ENCODE measurements at places on chromosomes 4 and X.

DNA sequence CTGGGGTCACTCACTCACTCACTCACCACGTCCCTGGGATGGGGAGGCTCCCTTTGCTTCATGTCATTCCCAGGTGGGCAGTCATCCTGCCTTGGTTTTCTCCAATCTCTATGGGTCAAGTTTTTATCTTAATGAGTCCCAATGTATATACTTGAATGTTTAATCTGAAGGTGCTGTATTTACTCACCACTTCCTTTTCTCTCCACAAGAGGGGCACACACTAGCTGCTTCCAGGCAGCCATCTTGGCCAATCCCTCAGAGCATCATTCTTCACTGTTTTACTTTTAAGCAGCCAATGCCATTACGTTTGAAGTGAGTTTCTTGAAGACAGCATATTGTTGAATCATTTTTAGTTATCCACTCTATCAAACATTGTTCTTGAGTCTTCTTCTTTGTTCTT is 153.4 kb upstream of the ARSJ start:
- DNase-seq: no peak

DNA sequence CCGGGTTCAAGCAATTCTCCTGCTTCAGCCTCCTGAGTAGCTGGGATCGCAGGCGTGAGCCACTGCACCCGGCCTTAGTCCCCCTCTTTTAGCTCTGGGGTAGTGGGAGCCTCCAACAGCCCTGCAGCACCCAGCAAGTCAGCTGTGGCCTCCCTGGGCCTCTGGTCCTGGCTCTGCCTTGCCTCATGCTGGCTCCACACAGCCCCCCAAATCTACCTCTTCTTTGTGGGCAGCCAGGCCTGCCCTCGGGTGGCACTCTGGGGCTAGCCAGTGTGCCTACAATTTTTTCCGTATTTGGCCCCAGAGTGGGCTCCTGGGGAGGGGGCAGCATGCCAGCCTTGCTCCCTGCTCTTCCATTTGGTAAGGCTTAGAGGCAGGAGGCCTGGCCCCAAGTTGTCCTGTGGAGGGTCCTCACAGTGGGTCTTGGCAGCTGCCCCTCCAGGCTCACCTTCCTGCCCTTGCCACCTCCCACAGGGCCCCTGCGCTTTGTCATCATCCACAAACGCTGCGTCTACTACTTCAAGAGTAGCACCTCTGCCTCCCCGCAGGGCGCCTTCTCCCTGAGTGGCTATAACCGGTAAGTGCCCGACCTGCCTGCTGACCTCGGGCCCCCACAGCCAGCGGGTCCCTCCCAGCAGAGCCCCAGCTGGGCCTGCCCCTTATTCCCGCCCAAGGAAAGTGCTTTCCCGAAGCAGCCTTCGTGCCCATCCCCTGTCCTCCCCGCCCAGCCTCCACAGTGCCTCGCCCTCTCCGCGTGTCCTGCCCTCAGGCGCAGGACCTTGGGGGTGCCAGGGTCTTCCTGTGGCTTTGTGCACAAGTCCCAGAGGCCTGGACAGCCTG is 21.0 kb upstream of the ADD1 start:
- no peak for DNase-seq

DNA sequence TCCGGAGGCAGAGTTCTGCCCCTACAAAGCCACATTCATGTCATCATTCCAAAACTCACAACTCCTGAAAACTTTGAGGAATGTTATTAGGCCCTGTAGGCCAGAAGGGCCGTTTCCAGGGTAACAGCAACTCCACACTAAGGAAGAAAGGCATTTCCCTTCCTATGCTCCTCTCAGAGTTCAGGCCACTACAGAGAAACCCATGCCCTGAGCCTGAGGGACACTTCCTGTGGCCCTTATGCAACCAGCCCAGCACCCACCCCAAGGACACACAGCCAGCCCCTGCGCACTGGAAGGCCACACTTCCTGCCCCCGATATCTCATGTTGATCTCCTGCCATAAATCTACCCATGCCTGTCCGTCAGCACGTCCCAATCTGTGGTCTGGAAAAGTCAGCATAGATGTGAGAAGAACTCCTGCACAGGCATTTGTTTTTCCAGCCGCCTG is 289.3 kb downstream of the BCOR start:
- no peak for DNase-seq

DNA sequence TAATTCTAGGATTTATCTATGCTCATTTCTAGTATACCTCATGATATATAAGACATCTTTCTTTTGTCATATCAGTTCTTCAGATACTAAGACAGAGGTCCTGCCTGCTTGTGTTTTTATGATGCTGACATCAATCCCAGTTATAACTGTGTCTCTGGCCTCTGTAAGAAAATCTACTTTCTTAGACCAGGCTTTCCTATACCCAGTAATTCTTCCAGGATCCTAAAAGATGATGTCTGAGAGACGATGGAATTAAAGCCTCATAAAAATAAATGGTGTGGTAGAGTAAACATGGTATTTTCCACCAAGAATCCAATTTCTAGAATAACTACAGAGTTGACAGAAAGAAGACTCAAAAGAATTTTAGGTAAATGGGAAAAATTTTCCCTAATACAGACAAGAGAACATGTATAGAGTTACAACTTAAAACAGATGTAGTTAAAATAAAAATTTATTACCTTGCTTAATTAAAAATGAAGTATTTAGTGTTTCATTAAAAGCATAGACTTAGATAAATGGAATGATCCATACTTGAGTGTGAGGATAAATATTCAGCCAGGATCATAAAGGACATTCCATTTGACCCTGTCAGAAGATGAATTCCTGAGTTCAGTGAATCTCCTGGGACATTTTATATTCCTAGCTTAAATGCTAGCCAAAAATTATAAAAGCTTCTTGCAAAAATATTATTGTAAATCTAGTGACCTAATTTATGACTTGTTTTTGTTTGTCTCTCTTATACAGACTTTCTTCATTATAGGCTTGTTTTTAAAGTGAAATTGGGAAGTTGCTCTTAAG is 137.4 kb downstream of the PDLIM5 start:
- no peak for DNase-seq

GRCh38 chr4:136150046-136150445 is 1382.2 kb downstream of the PCDH18 start:
- no peak for DNase-seq

DNA sequence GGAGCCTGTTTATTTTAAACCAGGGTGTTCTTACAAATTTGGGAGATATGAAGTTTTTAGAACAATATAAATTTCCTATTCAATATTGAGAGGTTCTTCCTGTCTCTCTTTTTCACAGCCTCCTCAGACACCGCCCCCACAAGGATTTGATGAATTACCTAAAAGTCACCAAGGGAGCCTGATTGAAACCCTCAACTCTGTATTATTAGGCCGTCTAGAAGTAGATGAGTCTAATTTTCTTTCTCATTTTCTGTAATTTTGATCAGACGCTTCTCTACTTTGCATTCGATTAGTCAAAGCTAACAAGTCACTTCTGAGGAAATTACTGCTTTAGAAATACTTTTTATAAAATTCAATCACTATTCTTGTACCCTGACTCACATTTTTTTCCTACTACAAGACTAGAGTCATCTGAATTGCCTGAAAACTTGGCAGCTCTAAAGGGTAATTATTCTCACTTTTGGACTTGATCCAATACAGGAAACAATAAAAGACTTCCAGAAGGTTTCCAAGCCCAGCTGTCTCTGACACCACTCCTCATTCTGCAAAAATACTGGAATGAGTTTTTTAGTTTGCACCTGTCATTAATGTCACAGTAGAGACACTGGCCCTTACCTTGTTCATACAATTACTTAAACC is 111.2 kb downstream of the ELOVL6 start:
- DNase-seq: peak; percentile 88

- DNase-seq: peak; percentile 17
These were observed at the start of gene FGD1 for GRCh38 chrX:54495814-54496516. Gene FGD1, minus strand, starts transcription at chrX:54496234. Its CDS starts 802 bp downstream, at chrX:54495432.

GRCh38 chrX:40154853-40155588 is 57.3 kb upstream of the BCOR start:
- DNase-seq: peak; percentile 32

DNA sequence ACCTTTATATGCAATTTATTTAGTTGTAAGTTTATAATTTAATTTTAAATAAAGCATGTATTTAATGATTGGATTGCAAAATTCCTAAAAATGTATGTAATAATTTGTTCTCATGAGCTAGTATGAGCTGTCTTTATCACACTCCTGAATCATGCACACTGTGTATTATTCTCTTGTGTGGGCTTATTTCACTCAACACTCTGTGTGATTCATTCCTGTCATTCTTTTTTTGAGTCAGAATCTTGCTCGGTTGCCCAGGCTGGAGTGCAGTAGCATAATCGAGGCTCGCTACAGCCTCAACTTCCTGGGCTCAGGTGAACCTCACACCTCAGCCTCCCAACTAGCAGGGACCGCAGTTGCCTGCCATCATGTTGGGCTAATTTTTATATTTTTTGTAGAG is 123.1 kb upstream of the SLC34A2 start:
- DNase-seq: no peak

DNA sequence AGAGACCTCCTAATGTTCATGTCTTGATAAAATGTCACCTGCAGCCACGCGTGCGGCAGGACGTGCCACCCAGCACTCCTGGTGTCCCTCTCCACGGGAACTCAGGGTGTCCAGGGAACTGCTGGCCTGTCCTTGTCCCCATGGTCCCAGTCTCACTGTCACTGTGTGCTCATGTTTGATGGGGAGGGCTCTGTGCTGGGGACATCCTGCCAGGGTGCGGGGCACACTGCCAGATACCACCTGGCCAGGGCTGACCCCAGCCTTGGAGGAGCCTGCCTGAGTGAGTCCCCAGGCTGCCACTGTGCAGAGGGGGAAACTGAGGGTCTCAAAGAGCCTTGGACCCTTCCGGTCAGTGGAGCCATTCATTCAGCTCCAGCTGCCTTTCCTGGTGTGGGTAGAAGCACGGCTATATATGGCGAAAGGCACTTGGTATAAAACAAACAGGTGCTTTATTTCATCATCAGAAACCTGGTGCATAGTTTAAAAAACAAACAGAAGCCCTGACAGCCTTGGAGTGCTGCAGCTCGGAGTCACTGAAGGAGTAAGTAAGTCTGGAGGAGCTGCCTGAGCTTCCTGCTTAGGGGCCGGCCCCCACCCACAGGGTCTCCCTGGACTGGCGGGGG is 33.0 kb downstream of the NOP14 start:
- DNase-seq: no peak

DNA sequence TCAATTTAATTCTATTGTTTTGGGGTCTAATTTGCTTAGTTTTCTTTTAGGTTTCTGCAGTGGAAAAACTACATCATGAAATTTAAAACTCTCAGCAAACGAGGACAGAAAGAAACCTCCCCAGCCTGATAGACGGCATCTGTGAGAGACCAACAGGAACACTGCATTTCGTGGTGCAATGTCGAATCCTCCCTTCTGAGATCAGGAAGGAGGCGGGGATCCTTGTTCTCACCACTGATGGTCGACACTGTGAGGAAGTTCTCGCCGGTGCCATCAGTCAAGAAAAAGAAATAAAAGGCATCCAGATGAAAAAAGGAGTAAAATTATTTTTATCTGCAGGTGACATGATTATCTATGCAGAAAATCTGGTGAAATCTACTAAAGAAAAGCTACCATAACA is 16.5 kb downstream of the GAK start:
- DNase-seq: no peak

DNA sequence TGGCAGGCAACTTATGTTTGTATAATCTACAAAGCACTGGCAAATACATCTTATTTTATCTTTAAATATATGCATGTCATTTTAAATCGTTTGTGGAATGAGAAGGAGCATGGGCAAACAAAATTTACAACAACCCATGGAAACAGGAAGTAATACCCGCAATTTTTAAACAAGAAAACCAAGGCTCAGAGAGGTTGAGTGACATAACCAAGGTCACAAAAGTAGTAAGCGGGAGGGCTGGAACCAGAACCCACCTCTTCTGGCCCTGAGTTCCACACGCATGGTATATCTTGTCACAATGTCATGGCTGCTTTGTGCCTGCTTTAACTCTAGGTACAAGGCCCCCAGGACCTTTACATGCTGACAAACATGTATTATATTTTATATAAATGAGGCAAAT is 52.9 kb downstream of the SLC7A11 start:
- DNase-seq: no peak

DNA sequence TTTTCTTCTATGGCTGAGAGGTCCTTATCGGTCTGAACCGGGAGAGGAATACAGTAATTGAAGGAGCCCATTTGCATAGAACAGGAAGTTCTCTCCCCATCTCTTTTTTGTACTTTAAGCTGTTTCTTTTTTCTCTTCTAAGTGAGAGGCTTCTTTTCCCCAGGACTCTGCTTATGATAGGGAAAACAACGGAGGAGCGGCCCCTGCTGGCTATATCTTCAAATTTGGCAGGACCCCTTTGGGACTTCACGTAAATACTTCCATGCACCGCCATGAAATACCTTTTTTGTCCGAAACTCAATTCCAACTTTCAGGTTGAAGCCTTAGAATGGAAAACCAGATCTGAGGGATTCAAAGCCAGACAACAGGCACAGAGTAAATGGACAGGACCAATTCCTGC is 1153.0 kb upstream of the INTU start:
- no peak for DNase-seq

- no peak for DNase-seq
These were observed 97.2 kb downstream of the GUCY2F start for GRCh38 chrX:109384699-109385098.

DNA sequence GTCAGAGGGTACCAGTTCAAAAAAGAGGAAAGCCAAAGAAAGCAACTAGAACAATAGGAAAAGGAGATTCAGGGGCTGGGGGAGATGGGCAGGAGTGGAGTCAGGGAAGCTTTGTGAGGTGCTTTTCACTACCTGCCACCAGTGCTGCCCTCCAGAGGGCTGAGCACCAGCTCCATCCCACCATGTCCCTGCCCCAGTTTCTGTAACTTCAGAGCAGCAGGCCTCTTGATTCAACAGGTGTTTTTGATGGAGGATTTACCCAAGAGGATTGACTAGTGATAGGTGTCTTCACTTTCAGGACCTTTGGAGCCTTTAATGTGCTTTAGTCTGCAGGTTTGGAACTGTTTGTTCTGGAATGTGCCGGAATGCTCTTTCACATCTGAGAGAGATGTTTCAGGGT is 12.1 kb downstream of the KIT start:
- DNase-seq: no peak

GRCh38 chr4:138053641-138054301 is 188.4 kb downstream of the SLC7A11 start:
- no peak for DNase-seq

GRCh38 chr4:31089815-31090214 is 369.6 kb downstream of the PCDH7 start:
- peak; percentile 71 for DNase-seq

DNA sequence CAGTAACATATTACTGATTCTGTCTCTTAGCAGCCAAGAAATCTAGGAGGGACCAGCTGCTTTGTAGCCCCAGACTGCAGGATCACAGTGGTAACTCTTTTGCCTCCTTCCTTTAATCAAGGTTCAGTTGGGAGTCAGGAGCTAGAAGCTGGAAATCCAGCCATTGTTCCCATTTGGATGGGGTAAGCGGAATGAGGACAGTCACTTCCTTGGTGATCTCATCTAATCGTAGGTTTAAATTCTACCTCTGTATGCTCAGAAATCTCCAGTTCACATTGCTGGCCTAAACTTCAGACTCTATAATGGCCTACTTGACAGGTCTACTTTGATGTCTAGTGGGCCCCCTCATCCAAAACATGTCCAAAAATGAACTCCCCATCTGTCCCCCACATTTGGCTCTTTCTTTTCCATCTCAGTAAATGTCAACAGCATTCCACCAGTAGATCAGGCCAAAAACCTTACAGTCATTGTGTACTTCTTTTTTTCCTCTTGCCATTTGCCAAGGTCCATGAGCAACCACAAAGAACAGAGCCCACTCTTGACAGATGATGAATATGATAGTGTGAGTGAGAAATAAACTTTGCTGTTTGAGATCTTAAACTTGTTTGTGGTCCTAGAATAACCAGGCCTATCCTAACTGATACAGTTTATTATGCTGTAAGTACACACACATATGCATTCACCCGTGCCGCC is 40.1 kb downstream of the WWC2 start:
- DNase-seq: no peak

All from COR-L47 (cell line).